ENCODE measurements at places on chromosomes 12 and 14.

GRCh38 chr12:74999474-74999873 is 210.2 kb downstream of the KCNC2 start:
- DNase-seq: no peak

DNA sequence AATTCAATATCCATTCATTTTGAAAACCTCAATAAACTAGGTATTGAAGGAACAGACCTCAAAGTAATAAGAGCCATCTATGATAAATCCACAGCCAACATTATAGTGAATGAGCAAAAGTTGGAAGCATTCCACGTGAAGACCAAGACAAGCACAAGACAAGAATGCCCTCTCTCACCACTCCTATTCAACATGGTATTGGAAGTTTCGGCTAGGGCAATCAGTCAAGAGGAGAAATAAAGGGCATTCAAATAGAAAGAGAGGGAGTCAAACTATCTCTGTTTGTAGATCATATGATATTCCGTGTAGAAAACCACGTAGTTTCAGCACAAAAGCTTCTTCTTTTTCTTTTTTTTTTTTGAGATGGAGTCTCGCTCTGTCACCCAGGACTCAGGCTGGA is 550.3 kb downstream of the FSCB start:
- no peak for DNase-seq

DNA sequence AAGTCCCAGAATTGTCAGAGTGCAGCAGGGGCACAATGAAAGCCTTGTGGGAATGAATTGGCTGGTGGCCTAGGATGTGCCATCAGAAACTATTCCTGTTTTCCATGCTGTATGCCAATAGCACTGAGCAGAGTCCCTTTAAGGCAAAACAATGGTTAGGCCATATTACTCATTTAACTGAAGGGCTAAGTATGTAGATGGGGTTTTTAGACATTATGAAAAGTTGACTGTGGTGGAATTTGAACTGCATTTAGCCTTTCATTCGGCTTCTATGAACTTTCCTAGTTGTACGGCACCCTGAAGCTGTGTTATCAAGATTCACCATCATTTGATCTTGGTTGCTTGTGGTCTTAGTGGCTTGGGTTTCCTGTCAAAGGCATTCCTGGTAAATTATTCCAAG is 24.8 kb downstream of the IL26 start:
- no peak for DNase-seq

DNA sequence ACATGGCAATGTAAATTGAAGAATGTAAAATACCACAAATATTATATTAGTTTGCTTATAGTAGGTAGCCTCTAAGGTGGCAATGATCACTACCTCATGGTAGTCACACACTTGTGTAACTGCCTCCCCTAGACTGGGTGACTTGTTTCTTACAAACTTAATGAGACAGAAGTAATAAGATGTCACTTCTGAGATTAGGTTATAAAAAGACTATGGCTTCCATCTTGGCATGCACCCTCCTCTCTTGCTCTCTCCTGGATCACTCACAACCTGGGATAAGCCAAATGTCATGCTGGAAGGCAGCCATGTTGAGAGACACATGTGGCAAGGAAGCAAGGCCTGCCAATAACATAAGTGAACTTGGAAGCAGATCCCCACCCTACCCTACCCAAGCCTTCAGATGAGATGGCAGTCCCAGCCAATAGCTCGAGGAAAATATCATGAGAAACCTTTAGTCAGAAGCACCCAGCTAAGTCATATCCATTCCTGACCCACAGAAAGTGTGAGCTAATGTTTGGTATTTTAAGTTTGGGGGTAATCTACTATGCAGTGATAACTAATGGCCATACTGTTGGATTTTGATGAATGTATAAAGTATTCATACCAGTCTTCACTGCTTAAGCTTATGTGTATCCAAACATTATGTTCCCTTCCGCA is 43.3 kb downstream of the PPP1R12A start:
- no peak for DNase-seq

- no peak for DNase-seq
Measured at GRCh38 chr12:26513363-26514043, 318.1 kb downstream of the SSPN start.

DNA sequence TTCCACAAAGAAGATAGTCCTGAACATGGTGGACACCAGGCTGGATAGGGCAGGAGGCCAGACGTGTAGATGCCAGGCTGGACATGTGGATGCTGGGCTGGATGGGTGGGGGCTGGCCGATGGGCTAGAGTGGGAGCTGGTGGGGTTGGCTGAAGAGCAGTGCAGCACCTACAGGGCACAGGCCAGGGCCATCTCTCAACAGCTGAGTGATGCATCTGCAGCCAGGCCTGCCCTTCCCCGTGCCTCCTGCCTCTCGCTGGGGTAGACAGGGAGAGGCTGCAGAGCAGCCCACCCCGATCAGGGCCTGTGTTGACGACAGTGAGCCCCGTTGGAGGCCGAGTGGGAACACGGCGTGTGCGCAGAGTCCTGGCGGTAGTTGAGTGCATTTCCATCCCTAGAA is 39.3 kb downstream of the EP400 start:
- no peak for DNase-seq

- DNase-seq: no peak
Measured at GRCh38 chr12:7719946-7720730, 8.9 kb downstream of the DPPA3 start.

DNA sequence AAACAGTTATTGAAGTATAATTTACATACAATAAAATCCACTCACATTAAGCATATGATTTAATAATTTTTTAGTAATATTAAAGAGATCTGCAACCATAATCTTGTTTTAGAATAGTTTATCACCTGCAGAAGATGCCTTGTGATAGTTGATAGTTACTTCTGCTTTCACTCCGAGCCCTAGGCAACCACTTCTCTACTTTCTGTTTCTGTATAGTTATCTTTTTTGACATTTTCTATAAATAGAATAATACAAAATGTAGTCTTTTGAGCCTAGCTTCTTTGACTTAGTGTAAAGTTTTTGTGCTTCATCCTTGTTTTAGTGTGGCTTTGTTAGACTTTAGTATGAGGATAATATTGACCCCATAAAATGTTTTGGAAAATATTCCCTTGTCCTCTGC is 111.0 kb downstream of the MNAT1 start:
- no peak for DNase-seq

- no peak for DNase-seq
Measured at GRCh38 chr12:116150001-116150400, 127.5 kb downstream of the MED13L start.

- DNase-seq: no peak
Measured at GRCh38 chr12:131829356-131829747, 1.2 kb downstream of the MMP17 start.
